ENCODE measurements at places on chromosomes 7 and 10.
A peak's percentile ranks its signal among the peaks of the same experiment; 100 is the strongest.

- DNase-seq: no peak
Measured at GRCh38 chr7:67878808-67879207, 882.2 kb downstream of the TYW1 start.

- DNase-seq: no peak
Measured at GRCh38 chr7:49866076-49866735, 92.8 kb downstream of the VWC2 start.

DNA sequence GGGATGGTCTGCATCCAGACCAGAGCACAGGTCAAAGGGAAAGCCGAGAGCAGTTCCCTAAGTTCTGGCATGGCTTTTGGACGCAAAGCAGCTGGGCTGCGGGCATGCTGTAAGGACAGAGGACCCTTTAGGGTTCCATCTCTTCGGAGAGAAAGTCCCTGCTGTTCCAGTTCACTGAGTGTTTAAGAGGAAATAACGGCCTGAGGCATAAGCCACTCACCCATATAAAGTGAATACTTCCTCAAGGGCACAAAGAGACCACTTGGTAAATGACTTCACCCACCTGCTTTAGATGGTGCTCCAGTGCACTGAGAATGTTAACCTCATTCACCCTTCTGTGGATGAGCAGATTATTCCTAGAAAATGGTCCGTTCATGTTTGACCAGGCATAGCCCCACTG lies 586.7 kb upstream of the GALNT17 start:
- no peak for DNase-seq

- DNase-seq: no peak
Measured at GRCh38 chr10:6409971-6410643, 170.0 kb downstream of the PRKCQ start.

- peak; percentile 49 for DNase-seq
Measured at GRCh38 chr7:129635300-129636029, 23.9 kb downstream of the NRF1 start.

DNA sequence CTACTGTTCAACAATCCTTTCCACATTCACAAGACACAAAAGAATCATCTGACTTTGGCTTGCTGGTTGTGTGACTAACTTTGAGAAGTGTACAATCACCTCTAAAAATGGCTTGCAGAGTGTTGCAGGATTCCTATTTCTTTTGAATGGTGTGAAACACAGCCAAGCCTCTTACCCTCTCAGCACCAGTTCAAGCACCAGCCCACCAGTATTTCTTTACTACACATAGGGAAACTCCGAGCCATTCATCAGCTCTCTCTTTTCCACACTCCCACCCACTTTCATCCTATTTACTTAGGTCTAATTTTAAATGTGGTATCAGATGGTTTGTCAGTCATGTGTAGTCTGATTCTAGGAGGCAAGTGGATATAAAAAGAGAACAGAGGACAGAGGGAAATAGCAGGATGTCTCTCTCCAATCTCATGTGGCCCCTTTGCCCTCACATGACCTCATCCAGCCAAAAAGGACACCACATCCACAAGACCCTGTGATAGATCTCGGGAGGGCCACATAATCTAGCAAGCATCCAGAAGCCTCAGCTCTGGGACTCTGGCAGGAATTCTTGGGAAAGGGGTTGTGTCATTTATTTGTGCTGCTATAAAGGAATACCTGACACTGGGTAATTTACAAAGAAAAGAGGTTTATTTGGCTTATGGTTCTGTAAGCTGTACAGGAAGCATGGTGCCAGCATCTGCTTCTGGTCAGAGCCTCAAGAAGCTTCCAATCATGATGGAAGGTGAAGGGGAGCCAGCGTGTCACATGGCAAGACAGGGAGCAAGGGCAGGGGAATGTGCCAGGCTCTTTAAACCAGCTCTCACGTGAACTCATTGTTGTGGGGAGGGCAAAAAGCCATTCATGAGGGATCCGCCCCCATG lies 66.8 kb upstream of the NEBL start:
- DNase-seq: no peak

- DNase-seq: peak; percentile 34
Measured at GRCh38 chr7:69564454-69565417, 33.5 kb upstream of the AUTS2 start.

GRCh38 chr7:116786791-116787443 lies 75.5 kb upstream of the CAPZA2 start:
- no peak for DNase-seq
